ENCODE measurements at places on chromosomes 6 and 20.

- DNase-seq = no peak
Observed at GRCh38 chr6:106046116-106046853, 39.9 kb upstream of the PRDM1 start.

DNA sequence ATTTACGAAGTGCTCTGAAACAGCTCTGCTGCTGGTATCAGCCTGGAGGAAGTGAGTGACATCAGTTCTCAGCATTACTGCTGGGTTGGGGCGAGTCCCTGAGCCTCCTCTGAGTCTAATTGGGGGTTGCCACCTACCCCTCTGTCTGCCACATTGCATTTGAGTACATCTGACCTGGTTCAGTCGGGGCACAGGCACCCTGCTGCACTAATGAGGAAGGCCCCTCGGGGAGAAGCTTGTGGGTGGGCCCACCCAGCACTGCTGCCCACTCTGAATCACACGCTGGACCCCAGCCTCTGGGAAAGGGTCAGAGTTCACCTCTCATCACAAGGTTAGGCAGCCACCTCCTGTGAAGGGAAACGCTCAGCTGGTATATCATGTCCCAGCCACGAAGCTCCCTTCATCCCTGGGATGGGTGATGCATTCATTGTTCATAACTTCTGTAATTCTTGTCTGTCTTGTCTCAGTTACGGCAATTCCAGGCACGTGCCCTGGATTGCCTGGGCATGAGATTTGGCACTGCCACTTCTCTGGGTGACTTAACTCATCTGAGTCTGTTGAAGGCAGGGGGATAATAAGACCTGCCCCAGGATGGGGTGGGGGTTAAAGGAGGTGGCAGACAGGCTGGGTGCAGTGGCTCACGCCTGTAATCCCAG, 13.3 kb downstream of the DNMT3B start:
- DNase-seq = no peak

DNA sequence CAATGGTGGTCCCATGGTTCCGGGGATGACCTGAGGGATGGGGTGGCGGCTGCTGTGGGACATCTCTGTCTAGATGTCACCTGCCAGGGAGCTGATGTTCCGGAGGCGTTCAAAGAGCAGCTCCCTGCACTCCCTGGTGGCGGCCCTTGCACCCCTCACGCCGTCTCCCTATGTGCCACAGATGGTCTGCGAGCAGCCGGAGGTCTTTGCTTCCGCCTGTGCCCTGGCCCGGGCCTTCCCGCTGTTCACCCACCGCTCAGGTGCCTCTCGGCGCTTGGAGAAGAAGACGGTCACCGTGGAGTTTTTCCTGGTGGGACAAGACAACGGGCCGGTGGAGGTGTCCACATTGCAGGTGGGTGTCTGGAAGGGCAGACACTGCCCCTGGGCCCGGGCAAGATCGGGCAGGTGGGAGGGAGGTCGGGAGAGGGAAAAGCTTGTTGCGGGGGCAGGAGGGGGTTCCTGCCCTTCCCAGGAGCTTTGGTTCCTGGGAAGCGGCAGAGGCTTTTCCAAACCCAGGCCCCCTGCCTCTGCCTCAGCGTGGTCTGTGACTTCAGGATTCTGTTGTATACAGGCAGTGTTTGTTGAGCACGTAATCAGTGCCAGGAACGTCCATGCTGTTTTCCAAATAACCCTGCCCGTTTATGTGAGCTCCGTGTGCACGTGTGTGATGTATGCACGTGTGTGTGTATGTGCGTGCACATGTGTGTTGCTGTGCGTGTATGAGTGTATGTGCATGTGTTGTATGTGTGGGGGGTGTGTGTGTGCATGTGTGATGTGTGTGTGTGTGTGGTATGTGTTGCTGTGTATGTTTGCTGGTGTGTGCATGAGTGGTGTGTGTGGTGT, 1.9 kb downstream of the NPEPL1 start:
- DNase-seq = no peak

GRCh38 chr6:141965016-141965545, 167.6 kb upstream of the GJE1 start:
- DNase-seq = no peak

DNA sequence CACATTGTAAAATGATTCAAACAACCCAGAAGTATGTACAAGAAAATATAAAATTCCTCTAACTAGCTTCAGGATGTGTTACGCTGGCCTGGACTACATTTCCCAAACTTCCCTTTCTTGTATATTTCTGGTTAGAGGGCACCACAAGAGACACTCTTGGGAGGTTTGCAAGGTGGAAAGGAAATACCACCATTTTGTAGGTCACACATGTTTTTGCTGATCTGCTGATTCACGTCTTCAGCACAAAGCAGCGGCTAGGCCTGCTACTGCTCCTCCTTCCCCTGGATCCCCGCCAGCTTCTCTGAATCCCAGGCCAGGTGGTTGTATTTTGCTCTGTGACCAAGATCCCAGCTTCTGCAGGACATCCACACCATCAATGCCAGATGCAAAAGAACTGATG, 104.2 kb downstream of the AGPAT4 start:
- DNase-seq = no peak

- DNase-seq = no peak
Observed at GRCh38 chr6:168247443-168248147, 72.0 kb downstream of the DACT2 start.

DNA sequence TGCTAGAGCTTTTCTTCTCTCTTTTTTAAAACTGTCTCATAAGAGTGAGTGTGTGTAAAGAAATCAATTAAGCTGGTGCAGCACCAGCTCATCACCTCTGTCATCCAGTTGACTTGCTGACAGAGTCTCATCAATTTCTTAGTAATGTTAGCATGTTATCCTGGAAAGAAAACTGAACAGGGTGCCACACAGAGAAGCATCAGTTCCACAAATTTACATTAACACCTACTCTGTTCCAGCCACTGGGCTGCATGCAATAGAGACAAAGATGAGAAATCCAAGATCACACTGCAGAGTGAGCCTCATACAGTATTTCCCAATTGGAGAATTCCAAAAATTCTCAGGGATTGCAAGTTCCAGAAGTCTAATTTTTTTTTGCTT, 207.0 kb upstream of the CITED2 start:
- DNase-seq = no peak

DNA sequence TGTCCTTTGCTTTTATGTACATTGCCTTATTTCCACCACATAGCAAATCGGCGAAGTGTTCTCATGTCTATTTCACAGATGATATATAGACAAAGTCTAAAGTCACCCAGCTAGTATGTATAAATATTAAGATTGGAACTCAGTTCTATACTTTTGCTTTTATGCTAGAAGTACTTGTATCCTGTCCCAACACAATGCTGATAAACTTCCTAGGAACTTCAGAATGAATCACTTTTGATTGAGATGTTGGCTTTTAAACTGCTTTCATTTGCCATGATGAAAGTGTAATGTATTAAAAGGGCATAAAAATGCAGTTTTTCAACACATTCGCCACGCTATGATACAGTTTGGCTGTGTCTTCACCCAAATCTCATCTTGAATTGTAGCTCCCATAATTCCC, 50.8 kb downstream of the GCLC start:
- no peak for DNase-seq

- no peak for DNase-seq
Observed at GRCh38 chr20:3307078-3307477, 68.1 kb upstream of the SLC4A11 start.

DNA sequence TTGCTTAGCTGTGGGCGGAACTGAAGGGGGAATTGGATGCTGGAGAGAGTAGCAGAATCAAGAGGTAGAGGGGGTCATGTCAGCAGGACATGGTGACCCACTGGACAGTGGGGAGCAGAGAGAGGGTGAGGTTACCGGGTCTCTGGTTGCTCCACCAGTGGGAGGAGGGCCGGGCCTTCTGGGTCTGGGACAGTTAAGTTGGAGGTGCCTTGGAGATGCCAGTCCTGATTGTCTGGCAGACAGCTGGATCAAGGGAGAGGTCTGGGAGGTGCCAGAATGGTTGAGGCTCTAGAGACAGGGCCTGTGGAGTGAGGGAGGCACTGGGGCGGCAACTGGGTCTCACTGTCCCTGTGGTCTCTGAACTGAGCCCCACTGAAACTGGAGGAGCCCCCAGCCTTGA, 24.6 kb downstream of the MANBAL start:
- DNase-seq = no peak

GRCh38 chr20:18734525-18735189, 78.9 kb upstream of the SCP2D1 start:
- no peak for DNase-seq

DNA sequence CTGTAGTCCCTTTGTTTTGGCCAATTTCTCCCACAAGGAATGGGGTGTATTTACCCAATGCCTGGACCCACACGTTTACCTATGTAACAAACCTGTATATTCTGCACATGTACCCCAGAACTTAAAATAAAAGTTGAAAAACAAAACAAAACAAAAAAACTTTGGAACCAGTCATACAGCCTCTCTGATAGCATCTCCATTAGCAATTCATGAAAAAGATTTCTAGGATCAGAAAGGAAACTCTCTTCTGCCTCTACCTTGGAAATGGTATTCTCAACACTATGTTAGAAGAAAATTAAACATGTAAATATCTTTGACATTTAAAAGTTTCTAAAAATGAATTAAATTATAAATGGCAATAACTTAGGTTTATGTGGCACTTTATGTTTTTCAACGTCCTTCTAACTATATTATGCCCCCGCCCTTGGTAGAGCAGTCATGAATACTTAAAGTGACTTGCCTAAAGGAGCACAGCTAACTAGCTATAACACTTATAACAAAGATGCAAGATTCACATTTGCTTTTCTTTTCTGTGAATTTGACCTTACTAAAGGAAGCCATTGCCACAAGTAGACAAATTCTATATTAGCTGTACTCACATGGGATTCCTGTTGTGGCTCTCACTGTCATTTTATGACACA, 147.5 kb upstream of the FKBP1C start:
- DNase-seq = no peak

- no peak for DNase-seq
Observed at GRCh38 chr20:43955750-43956191, 41.1 kb downstream of the TOX2 start.

DNA sequence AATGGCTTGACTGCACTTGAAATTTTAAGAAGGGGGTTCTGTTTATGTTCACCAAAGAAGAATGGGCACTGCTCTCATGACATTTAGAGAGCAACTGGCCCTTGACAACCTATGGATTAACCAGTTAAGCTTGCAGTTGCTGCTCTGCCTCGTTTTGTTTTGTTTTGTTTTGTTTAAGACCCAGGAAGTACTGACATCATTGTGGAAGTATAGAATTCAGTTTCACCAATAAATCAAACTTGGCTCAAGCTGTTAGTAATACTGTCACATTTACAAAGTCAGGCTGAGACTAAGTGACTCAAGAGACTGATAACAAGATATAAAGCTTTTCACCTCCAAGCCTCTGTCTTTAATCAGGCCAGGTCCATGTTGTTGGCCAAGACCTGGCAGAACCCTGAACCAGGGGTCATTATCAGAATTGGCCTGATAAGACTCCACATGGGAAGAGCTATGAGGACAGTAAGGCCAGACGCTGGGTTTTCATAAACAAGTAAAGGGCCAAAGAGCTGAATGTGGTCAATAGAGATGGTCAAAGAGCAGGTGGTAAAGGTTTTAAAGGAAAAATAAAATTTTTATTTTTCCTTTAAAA, 99.4 kb upstream of the VGLL2 start:
- DNase-seq = no peak

GRCh38 chr6:117512987-117513573, 30.6 kb downstream of the DCBLD1 start:
- no peak for DNase-seq

DNA sequence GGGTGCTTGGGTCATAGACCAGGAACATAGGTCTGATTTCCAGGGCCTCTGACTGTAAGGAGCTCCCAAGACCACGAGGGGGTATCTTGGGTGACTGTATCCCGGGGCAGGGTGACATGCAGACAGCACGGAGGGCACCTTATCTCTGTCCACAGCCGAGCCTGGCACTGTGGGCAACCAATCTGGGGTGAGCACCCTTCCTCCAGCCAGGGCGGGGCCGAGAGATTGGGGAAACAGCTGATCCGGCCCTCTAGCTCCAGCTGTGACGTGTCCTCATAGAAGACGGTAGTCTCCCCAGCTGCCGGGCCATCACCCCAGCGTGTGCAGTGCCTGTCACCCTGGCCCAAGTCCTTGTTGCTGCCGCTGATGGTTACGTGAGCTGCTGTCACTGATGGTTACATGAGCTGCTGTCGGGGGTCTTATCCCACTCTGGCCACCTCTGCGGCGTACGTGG, 139.6 kb upstream of the RNF24 start:
- DNase-seq = no peak

DNA sequence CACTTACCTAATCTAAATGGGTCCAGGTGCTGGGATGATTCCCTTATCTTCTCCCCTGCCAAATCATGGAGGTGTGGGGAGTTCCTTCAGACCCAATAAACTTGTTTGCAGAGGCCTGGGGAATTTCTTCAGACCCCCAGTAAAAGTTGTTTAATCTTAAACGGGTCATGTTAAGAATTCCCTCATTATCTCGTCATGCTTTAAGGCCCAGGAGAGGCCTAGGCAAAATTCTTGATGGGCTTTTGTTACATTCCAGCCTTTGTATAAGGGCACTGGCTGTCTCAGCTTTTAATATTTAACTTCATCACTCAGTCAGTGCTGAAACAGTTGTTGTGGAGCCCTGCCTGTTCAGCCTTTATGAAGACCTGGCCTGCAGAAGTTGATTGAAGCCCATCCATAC, 11.0 kb upstream of the SLC35B3 start:
- DNase-seq = no peak

- DNase-seq = peak; percentile 29
Observed at GRCh38 chr6:10633216-10633615, 61.2 kb downstream of the C6orf52 start.

DNA sequence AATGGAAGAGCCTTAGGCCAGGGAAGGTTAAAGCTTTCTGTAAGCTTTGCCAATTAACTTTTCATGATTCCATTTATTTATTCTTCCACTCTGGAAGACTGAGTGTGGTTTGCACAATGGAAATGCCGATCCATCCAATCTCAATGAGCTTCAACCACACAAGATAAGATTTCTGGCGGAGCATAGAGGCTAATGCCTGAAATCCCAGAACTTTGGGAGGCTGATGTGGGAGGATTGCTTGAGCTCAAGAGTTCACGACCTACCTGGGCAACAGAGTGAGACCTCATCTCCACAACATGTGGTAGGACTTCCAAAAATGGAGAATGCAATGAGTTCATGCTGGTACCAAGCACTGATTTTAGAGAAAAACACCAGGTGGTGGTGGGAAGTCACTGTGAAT, 6.2 kb downstream of the ENPP1 start:
- no peak for DNase-seq

DNA sequence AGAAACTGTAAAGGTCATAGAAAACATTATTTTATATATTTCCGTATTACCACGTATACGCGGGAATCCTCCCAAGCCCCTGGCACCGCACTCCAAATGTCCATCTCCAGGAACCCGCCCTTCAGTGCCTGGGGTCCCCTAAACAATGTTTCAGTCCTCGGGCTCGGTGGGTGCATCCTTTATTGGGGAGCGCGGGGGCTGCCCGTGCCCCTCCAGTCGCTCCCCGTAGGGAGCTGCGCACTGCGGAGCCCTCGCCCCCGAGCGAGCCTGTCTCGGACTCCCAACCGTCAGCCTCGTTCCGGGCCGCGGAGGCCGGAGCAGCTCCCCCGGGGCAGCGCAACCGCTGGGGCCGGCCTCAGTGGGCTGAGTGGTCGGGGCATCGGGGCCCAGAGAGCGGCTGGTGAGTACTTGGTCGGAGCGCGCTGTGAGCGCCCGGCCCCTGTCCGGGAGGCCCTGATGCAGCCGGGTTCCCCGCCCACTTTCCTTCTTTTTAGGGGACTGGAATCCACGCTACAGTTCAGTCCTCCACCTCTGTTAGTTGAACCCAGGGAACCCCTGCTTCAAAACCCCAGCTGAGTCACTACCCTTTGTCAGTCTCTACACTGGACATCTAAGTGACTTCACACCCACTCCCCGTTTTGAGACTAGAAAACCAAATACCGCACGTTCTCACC, at the start of gene DNAH8:
Gene DNAH8, plus strand, starts transcription at position 296 of the 674 bp plus-strand sequence. CDS start 7,499 bp downstream, outside the sequence.
- no peak for DNase-seq

- no peak for DNase-seq
Observed at GRCh38 chr6:106411643-106412200, 51.2 kb downstream of the CRYBG1 start.

Measured in activated CD4-positive, alpha-beta T cell treated with anti-CD3 and anti-CD28 coated beads, Interleukin-2, Interleukin-4, amounts not matched to agents 100 ng/mL and 50 ng/mL, durations not matched to agents 16 hours and 8 hours (primary cell).